Hematopoietic multipotent progenitor cell treated with erythropoietin and hydrocortisone succinate and interleukin-3 and kit ligand, for 8 days (in vitro differentiated cells): ENCODE measurements at places on chromosomes 4 and X.
A peak's percentile ranks its signal among the peaks of the same experiment; 100 is the strongest.

GRCh38 chr4:78437608-78438088 lies 113.9 kb upstream of the ANXA3 start:
- DNase-seq: no peak

GRCh38 chr4:21948347-21949072 lies at the start of gene KCNIP4:
KCNIP4 (minus strand) TSS chr4:21948772.
- no peak for DNase-seq

- DNase-seq: no peak
Observed at GRCh38 chr4:89121387-89122068, 10.2 kb downstream of the TIGD2 start.

- DNase-seq: no peak
Observed at GRCh38 chrX:8278557-8278956, 107.5 kb upstream of the VCX2 start.

- no peak for DNase-seq
Observed at GRCh38 chr4:8473920-8474590, 33.5 kb downstream of the TRMT44 start.

- DNase-seq: no peak
Observed at GRCh38 chrX:43025806-43026315, 247.9 kb upstream of the PPP1R2C start.

DNA sequence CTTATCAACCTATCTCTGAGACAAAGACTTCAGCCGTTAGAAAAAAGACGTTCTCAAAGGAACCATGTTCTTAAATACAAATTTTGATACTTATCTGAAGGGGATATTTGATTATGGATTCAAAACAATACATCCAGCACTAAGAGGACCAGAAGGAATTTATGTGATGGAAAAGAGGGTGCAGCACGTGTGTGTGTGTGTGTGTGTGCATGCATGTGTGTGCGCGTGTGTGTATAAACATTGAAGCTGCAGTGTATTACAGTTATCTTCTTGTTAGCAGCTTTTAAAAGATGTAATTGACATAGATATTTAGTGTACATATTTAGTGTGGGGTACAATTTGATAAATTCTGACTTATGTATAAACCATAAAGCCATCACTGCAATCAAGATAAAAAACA lies 44.9 kb downstream of the ANK2 start:
- DNase-seq: no peak

DNA sequence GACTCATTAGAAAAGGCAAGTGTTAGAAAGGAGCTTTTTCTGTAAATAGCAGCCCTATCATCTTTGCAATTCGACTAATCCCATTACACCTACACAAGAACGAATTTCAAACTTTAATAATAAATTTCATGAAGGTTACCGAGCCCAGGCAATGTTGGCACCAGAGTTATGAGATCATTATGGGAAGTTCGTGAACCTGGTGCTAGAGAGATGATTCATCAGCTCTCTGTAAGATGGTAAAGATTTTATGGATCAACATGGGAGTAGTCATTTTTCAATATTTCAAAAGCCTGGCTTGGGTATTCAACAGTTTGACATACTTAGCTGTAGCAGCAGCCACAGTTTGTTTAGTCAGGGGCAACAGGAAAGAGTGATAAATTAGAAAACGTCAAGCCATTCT lies 35.8 kb downstream of the AMELX start:
- no peak for DNase-seq

DNA sequence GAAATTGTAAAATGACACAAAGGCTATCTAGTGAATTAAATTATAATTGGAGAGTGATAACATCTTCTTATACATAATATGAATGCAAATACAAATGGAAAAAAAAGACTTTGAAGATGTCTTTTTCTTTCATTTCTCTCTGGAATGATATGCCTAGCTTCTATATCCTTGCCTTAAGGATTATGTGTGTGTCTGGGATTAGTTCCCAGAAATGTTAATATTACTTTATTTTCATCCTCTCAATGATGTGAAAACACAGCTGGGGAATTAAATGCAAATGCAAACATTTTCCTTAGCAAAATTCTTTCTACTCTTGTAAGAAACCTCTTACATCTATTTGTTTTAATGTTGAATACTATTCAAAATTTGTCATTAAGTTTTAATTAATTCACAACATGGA lies 441.9 kb downstream of the FSTL5 start:
- DNase-seq: no peak

DNA sequence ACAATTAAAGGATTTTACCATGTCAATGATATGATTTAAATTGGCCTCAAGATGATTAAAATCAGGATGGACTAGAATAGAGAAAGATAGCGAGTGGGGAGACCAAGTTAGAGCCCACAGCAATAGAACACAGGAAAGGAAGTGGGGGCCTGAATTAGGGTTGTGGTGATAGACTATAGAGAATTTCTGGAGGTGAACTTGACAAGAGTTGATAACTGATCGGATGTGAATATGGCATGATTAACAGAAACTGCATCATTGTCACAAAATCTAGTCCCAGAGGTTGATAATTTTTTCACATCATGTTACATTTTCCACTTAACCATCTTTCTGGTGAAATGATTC lies 26.3 kb upstream of the TRPC3 start:
- DNase-seq: no peak

- no peak for DNase-seq
Observed at GRCh38 chr4:15250021-15250441, 177.8 kb upstream of the C1QTNF7 start.

GRCh38 chrX:149818652-149819051 lies 36.9 kb downstream of the MAGEA9 start:
- DNase-seq: no peak

- DNase-seq: no peak
Observed at GRCh38 chr4:1044469-1045192, 33.2 kb downstream of the FGFRL1 start.

DNA sequence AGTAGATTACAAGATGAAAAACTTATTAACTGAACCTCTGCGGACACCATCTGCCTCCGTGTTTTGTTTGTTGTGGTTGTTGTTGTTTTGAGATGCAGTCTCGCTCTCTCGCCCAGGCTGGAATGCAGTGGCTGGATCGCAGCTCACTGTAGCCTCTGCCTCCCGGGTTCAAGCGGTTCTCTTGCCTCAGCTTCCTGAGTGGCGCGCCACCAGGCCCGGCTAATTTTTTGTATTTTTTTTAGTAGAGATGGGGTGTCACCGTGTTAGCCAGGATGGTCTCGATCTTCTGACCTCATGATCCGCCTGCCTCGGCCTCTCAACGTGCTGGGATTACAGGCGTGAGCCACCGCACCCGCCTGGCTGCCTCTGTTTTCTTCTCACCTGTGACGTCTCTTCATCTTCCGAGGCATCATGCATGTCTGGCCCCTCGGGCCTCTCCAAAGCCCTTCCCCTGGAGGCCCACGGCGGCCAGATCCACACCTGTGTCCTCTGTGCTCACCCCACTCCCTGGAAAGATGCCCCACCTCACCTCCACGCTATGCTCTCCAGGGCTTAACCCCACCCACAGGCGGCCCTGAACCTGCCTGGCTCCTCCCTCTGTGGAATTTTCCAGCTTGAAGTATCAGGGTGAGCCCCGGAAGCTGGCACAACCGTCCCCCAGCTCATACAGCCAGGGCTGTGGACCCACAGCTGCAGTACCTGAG lies 77.0 kb upstream of the MXD4 start:
- DNase-seq: no peak

- no peak for DNase-seq
Observed at GRCh38 chr4:109211671-109212070, 90.8 kb downstream of the COL25A1 start.

DNA sequence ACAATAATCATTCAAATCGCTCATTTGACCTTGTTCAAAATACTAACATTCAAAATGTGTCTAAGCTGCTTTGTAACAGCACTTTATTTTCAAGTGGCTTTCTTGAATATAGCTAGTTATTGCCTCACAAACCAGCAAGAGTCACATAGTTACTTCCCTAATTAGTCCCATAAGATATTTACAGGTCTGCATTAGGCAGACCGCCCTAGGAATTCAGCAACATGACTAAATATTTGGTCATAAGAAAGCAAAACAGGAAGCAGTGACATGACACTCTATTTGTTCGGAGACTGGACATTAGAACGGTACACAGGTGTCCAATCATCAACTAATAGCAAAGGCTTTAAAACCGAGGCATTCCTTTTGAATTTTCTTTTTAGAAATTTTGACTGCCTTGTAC lies 262.0 kb downstream of the COL25A1 start:
- no peak for DNase-seq

DNA sequence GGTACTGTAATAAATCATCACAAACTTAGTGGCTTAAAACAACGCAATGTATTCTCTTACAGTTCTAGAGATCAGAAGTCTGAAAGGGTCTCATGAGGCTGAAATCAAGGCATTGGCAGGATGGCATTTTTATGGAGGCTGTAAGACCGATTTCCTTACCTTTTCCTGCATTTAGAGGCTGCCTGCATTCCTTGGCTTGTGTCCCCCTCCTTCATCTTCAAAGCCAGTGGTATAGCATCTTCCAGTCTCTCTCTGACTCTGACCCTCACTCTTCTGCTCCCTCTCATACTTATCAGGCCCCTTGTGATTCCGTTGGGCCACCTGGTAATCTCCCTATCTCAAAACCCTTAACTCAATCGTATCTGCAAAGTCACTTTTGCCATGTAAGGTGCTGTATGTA lies 258.2 kb upstream of the JADE1 start:
- DNase-seq: no peak

GRCh38 chr4:145734576-145735346 lies 54.8 kb downstream of the C4orf51 start:
- DNase-seq: no peak

DNA sequence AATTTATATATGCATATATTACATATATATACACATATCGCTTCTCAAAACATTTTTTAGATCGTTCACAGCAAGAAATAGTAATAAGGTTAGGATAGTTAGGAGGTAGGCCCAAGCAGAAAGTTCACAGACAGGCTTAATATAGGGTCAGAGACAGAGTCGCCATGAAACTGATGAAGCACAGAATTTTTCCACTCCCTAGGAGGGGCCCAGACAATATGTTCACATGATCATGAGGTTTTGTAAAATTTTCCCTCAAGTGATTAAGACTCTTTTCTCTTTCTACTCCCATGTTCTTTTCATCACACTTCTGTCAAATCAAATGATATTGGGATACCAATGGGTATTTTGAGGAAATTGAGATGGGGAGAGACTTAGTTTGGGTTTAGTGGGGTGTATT lies 5.2 kb upstream of the ENAM start:
- peak; percentile 14 for DNase-seq

DNA sequence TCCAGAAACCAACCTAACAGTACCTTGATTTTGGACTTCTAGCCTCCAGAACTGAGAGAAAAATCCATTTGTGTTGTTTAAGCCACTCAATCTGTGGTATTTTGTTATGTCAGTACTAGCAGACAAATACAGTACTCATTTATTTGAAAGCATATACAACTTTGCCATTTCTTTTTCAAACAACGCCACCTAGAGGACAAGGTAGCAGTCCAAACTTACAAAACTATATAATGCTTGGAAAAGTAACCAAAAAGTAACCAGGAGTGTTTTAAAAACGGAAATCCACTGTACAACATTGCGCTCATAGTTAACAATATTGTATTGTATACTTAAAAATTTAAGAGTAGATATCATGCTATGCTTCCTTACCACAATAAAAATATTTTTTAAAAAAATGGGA lies 37.0 kb upstream of the FGF13 start:
- peak; percentile 15 for DNase-seq

DNA sequence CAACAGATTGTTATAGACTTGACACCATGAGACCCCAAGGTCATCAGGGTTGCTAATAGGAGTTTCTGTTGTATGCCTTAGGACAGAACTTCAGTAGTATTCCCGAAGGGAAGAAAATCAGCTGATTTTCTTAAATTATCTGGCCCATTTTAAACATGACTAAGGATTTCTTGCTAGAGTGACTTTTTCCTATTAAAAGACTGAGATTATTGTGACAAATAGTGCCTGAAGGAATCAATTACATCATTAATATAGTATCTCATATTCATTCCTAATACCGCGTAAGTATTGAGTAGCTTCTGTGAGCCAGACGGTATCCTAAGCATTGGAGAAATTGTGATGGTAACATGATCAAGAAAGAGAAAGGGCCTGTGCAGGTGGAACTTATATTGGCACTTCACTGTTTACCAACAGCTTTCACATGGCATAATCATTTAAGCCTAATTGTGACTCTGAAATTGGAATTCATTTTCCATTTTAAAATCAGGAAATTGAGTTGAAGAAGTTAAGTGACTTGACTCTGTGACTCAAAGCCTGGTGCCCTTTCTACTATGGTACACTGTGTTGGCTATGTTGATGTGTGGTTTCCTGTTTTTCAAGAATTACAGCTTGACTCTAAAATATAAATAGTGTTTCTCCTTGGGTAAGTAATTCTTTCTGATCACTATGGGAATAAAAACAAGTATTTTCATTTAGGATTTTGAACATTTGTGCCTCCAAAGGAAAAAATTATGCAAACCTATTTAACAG lies 4.1 kb downstream of the AFF1 start:
- no peak for DNase-seq

- peak; percentile 1 for DNase-seq
Observed at GRCh38 chr4:114378305-114378903, 220.2 kb upstream of the UGT8 start.

- no peak for DNase-seq
Observed at GRCh38 chrX:83934220-83934619, 73.3 kb downstream of the CYLC1 start.

DNA sequence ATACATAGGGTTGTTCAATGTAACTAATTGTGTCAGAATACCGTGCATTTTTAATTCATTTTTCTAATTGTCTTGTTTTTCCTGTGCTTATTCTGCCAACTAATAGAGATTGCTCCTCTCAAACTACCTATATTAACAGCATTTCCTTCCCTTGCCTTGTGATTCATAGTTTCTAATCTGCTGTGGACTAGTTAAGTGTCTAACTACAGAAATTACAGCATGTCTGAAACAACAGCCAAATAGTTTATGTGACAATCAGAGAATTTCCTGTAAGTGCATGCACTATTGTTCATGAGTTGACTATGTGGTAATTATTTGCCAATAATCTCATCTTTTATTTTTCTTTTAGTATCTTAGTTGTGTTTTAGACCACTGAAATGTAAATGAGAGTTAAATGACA lies 4.1 kb upstream of the SEC24B start:
- DNase-seq: no peak

- no peak for DNase-seq
Observed at GRCh38 chr4:82469791-82470345, 39.5 kb downstream of the ENOPH1 start.

GRCh38 chrX:8927066-8927635 lies 106.8 kb downstream of the FAM9B start:
- no peak for DNase-seq

GRCh38 chrX:42054256-42054655 lies 130.9 kb upstream of the CASK start:
- DNase-seq: no peak

- no peak for DNase-seq
Observed at GRCh38 chrX:37684973-37685372, 618 bp upstream of the XK start.

GRCh38 chr4:172105918-172106317 lies 292.7 kb downstream of the GALNTL6 start:
- peak; percentile 3 for DNase-seq

DNA sequence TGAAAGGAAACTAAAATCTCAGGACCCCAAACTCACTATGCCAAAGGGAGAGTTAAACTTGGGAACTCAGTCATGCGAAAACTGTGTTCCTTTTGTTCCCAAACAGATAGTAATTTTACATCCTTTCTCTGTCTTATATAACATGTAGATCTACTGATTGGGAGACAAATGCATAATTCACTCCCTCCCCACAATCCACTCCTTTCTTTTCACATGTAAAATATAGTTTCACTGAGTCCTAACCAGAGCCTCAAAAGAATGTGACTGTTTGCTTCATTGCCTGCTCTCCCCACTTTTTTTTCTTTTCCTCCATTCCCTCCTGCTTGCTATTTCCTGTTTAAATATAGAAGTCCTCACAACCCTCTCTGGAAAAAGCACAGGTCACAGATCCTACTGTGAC lies 699.3 kb upstream of the ADGRL3 start:
- DNase-seq: no peak
